ENCODE measurements at places on chromosomes 6 and 20. TPM values are rescaled to one million over a fixed set of nuclear protein-coding genes. Genes with fewer than 3 reads are reported as not detected.

The TMEM200A gene
- 26.4 TPM for polyA plus RNA-seq

GRCh38 chr6:168331058-168331457 is 11.5 kb upstream of the DACT2 start:
- DNase-seq = no peak

The CFAP61 gene
- 3.9 TPM for polyA plus RNA-seq

GRCh38 chr6:67775333-67775732 is 859.7 kb upstream of the ADGRB3 start:
- DNase-seq = no peak

DNA sequence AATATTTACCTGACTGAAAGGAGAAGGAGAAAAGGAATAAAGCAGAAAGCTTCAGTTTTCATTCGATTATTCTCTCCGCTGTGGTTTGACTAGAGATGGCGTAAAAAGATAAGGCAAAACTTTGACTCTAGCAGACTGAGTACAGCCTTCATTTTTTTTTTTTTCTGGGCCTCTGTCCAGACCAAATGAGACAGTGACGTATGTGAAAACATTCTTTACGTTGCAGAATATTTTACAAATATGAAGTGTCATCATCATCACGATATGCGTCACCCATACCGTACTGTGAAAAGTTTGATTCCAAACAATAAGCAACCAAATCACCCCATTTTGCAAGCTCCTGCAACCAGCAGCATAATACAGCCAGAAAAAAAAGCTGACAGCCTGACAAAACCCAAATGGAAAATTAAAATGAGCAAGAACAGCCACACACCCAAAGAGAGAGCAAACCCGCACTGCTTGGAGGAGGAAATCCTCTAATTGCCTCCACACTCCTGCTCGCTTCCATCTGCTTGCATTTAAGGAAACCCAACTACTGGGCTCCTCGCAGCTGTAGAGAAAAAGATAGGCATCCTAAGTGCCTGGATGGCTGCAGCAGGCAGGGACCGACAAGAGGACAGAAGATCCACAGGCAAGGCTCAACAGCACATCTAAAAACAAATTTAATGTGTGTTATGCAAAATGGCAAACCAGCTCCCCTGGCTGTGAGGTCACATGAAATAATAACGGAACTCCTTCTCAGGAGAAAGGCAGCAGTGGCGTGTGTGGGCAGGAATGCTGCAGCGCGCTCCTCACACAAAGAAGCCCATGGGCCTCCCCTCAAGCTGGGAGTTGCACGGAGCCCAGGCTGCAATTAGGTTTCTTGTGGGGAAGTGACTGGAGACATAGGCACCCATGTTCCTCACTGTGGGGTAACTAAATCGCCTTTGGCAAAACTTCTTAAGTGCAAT is 113.1 kb downstream of the FYN start:
- DNase-seq = no peak
